ENCODE measurements at places on chromosomes 7 and 10. TPM values are rescaled to one million over a fixed set of nuclear protein-coding genes. Genes with fewer than 3 reads are reported as not detected.

The SEC61A2 gene
- total RNA-seq = 6.7 TPM

The CRHR2 gene
- total RNA-seq = not detected

- no peak overlapping the region for H3K27ac ChIP-seq
- DNase-seq = no peak
- H3K4me3 ChIP-seq = no peak overlapping the region
- H3K36me3 ChIP-seq = no peaks in the 10 kb centered on the region
These were observed 39.2 kb downstream of the ZNF467 start for GRCh38 chr7:149733924-149734790.

The GPC2 gene
- 3.5 TPM for total RNA-seq

- DNase-seq = no peak
- H3K4me1 ChIP-seq = no peaks in the 10 kb centered on the region
- H3K27ac ChIP-seq = no peak overlapping the region
- no peaks in the 10 kb centered on the region for H3K36me3 ChIP-seq
- H3K4me3 ChIP-seq = no peak overlapping the region
- H3K27me3 ChIP-seq = no peaks in the 10 kb centered on the region
These were observed 276.5 kb downstream of the HDAC9 start for GRCh38 chr7:18771834-18772566.

The AKR1C1 gene
- total RNA-seq = 17.5 TPM

The OR13A1 gene
- total RNA-seq = not detected

- H3K27ac ChIP-seq = no peak overlapping the region
- no peaks in the 10 kb centered on the region for H3K4me1 ChIP-seq
- H3K4me3 ChIP-seq = no peak overlapping the region
- H3K27me3 ChIP-seq = no peaks in the 10 kb centered on the region
- H3K36me3 ChIP-seq = no peaks in the 10 kb centered on the region
These were observed 9.9 kb downstream of the LRRC4 start for GRCh38 chr7:128021366-128021765.

DNA sequence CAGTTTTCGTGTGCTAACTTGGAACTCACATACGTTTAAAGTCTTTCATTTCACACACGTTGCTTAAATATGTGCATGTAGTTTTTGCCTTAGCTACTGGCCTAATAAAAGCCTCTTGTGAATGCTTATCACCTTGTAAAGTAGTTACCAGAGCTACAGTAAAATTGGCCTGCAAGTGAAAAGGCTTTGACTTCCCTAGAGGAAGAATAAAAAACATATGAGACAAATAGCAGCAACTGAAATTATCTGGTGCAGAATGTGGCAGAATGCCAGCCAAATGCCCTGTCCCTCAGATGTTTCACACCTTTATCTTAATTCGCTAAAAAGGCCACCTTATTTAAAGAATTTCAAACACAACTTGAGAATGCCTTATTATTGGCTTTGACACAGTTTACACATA is 28.1 kb upstream of the RPA3 start:
- H3K27me3 ChIP-seq = no peaks in the 10 kb centered on the region
- no peak overlapping the region for H3K27ac ChIP-seq
- H3K36me3 ChIP-seq = no peaks in the 10 kb centered on the region

GRCh38 chr7:128402356-128402755 is 7.4 kb downstream of the IMPDH1 start:
- H3K4me1 ChIP-seq = peaks cover 29% of the 10 kb centered on the region
- H3K27ac ChIP-seq = no peak overlapping the region
- H3K27me3 ChIP-seq = no peaks in the 10 kb centered on the region
- DNase-seq = no peak

GRCh38 chr7:132618956-132619305 is 42.7 kb upstream of the PLXNA4 start:
- peaks cover 10% of the 10 kb centered on the region for H3K27me3 ChIP-seq
- no peak for DNase-seq
- H3K36me3 ChIP-seq = no peaks in the 10 kb centered on the region

- peaks cover 53% of the 10 kb centered on the region for H3K4me1 ChIP-seq
- no peak for DNase-seq
- H3K4me3 ChIP-seq = no peak overlapping the region
These were observed 145.9 kb downstream of the ARID5B start for GRCh38 chr10:62047228-62047892.

The PON3 gene
- total RNA-seq = 0.60 TPM

- no peaks in the 10 kb centered on the region for H3K4me1 ChIP-seq
- no peaks in the 10 kb centered on the region for H3K27me3 ChIP-seq
- no peak for DNase-seq
- H3K36me3 ChIP-seq = no peaks in the 10 kb centered on the region
- no peak overlapping the region for H3K4me3 ChIP-seq
- H3K27ac ChIP-seq = no peak overlapping the region
These were observed 45.4 kb downstream of the VIM start for GRCh38 chr10:17273403-17273802.

The EPDR1 gene
- 22.9 TPM for total RNA-seq

The CDH23 gene
- 16.1 TPM for total RNA-seq

The CPXM2 gene
- 7.8 TPM for total RNA-seq
